ENCODE measurements at places on chromosomes 6 and 20.

DNA sequence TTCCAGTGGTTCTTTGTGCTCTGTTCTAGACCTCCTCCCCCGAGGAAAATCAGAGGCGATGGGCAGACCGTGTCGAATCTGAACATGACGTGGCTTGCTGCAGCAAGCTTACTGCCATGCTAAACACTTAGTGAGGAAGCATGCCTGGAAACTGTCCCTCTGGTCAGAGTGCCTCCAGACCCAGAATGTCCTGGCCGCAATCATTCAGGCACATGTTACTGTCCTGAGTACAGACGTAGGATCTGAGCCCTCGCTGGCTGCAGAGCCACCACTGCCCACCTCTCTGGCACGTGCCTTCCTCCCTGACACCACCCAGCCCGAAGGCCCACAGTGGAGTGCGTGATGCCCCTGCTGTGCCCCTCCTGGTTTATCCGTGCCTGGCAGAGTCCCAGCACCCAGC, 163.6 kb downstream of the SYNDIG1 start:
- H3K27ac ChIP-seq = no peak overlapping the region
- H3K4me3 ChIP-seq = no peak overlapping the region
- H3K27me3 ChIP-seq = no peaks in the 10 kb centered on the region
- H3K36me3 ChIP-seq = no peaks in the 10 kb centered on the region
- peaks cover 5% of the 10 kb centered on the region for H3K4me1 ChIP-seq

DNA sequence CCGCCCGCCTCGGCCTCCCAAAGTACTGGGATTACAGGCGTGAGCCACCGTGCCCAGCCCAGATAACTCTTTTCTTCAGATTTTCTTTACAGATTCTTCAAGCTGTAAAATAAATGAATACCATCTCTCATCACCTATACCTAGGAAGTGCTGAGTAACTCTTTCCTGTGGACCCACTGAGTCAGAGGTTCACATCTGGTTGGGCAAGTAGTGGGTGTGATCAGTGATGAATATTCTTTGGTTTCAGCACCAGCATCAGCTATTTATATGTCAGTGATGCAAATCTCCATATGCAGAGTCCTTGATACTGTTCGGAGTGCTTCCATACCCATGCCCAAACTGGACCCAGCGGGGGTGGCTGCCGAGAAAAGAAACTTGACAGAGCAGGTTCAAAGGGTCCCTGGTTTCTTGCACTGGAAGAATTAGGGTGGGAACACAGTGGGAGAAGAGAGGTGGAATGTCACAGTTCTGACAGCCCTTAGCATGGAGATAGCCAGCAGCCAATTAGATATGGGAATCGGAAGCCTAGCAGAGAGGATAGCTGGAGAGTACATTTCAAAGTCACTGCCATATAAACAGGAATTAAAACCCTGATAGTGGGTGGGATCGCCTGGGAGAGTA, 64.9 kb upstream of the DDR1 start:
- no peak overlapping the region for H3K4me3 ChIP-seq
- H3K27me3 ChIP-seq = no peaks in the 10 kb centered on the region
- no peaks in the 10 kb centered on the region for H3K36me3 ChIP-seq
- H3K4me1 ChIP-seq = peaks cover 71% of the 10 kb centered on the region
- DNase-seq = no peak

DNA sequence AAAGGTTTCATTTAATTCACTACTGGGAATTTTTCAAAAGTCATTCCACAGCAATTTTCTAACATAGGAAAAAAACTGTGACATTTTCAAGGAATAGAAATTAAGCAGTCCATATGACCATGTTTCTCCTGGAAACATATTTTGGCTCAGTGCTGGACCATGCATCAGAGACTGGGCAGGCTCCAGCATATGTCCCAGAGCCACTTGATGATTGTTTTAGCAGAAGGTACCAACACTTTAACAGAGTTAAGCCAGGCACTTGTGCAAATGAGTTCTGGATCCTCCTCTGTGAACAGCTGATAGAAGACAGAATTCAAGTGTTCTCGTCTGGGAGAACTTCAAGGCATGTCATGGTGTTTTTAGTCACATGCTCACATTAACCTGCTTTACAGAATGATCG, 516.3 kb downstream of the COL12A1 start:
- no peaks in the 10 kb centered on the region for H3K27me3 ChIP-seq
- no peaks in the 10 kb centered on the region for H3K4me1 ChIP-seq
- no peak overlapping the region for H3K4me3 ChIP-seq
- H3K36me3 ChIP-seq = no peaks in the 10 kb centered on the region
- DNase-seq = no peak
- H3K27ac ChIP-seq = no peak overlapping the region

- no peaks in the 10 kb centered on the region for H3K36me3 ChIP-seq
- no peaks in the 10 kb centered on the region for H3K27me3 ChIP-seq
- no peak overlapping the region for H3K27ac ChIP-seq
- no peak for DNase-seq
Observed at GRCh38 chr6:123635144-123635543, 1.6 kb downstream of the TRDN start.

DNA sequence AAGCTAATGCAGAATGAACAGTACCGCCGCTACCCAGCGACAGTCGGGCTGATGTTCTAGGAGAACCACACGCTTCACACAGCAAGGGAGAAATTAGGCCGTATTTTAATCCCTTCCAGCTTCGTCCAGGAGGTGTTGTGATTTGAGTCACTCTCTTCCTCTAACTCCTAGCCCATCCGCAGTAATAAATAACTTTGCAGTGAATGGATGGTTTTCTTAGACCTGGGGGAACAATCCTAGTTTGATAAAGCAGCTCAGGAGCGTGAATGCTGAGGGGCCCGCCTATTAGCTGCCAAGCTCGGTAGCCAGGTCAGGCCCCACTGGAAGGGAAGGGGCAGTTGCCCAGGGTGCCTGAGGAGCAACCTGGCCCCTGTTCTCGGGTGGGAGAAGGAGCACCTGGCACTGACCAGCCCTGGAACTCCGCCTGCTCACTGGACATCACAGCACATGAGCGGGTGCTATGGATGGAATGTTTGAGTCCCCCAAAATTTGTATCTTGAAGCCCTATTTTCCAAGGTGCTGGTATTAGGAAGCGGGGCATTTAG, 146.0 kb upstream of the AFDN start:
- peaks cover 7% of the 10 kb centered on the region for H3K27me3 ChIP-seq
- H3K27ac ChIP-seq = no peak overlapping the region
- no peaks in the 10 kb centered on the region for H3K4me1 ChIP-seq

GRCh38 chr6:43972913-43973300, 154.3 kb downstream of the MRPL14 start:
- H3K27me3 ChIP-seq = no peaks in the 10 kb centered on the region
- no peaks in the 10 kb centered on the region for H3K36me3 ChIP-seq
- H3K27ac ChIP-seq = peak overlapping the region; percentile 75
- peaks cover 31% of the 10 kb centered on the region for H3K4me1 ChIP-seq
- no peak for DNase-seq

DNA sequence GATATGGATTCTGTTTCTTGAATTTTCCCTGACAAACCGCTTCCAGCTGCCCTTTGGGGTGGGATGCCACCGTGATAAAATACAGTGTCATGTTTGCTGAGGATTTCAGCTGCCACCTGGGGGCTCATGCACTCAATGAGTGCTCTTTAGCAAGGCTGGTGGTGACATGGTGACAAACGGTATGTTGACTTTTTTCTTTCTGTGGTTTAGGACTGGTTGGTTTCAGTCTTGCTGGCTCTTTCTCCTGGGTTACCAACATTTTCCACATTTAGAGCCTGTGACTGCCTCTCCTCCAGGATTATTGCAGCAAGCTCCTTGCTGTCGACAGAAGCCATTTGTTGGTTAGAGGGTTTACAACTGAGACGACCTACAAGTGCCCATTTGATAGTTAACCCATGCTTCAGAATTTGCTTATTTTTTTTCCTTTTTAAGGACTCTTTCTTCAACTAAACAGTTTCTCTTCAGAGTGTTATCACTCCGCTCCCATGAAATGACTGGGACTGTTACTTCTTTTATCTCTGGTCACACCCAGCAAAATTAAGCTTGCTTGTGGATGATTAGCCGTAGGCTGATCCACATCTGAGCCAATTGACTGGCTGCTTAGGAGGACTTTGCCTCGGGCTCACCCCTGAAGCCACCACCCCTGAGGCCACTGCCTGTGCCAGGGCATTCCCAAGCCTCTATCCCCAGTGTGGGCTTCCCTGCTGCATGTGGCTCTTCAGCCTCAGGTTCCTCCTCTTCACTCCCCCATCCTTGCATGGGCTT, 48.4 kb upstream of the CDYL start:
- no peak overlapping the region for H3K27ac ChIP-seq
- no peak overlapping the region for H3K4me3 ChIP-seq
- H3K4me1 ChIP-seq = peaks cover 5% of the 10 kb centered on the region
- DNase-seq = no peak

GRCh38 chr20:24917797-24918578, 31.1 kb upstream of the CST7 start:
- DNase-seq = no peak
- no peaks in the 10 kb centered on the region for H3K36me3 ChIP-seq
- H3K4me1 ChIP-seq = peaks cover 4% of the 10 kb centered on the region
- H3K27me3 ChIP-seq = no peaks in the 10 kb centered on the region

DNA sequence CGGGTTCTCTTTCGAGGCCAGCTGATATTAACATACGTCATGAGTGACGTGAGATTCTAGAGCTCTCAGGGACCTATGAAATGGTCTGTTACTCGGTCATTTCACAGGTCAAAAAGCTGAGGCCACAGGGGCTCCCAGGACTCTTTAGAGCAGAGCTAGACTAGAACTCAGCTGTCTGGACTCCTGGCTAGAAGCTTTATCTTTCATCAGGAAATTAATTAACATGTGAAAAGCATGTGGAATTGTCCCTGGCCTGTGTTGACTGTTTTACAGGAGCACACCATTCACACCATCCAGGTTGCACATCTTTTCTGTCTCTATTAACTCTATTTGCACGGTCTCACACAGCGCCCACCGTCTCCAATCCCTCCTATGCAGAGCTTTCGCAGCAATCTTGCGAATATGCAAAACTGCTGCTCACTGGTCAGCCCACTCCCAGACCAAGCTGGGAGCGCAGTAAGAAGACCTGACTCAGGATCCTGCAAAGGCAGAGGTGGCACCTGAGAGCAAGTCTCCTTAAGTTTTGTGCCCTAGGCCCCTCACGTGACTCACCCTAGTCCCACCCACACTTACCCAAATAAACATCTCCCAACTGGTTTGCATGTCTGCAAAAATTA, 522.5 kb downstream of the CD83 start:
- no peaks in the 10 kb centered on the region for H3K36me3 ChIP-seq
- peaks cover 5% of the 10 kb centered on the region for H3K4me1 ChIP-seq
- DNase-seq = no peak
- H3K27ac ChIP-seq = no peak overlapping the region
- H3K27me3 ChIP-seq = no peaks in the 10 kb centered on the region

All from esophagus squamous epithelium (tissue), 5 donors.